ENCODE measurements at places on chromosomes 3 and 15.

DNA sequence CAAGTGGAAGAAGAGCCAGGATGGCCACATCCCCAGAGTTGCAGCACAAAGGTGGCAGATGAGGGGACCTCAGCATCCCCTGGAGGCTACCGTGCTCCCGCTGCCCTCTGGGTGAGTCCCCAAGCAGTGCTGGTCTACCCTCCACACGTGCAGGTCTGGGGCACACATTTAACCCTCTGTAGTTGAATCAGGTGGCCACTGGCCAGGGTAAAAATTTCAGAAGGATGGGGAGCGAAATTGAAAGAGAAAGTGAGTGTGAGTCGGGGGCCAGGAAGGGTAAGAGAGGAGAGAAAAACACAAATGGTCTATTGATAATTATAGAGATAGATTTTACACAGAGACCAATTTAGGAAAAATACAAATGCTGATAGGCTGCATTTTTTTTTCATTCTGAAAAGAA lies 139.5 kb upstream of the EIF1B start:
- no peak for DNase-seq

DNA sequence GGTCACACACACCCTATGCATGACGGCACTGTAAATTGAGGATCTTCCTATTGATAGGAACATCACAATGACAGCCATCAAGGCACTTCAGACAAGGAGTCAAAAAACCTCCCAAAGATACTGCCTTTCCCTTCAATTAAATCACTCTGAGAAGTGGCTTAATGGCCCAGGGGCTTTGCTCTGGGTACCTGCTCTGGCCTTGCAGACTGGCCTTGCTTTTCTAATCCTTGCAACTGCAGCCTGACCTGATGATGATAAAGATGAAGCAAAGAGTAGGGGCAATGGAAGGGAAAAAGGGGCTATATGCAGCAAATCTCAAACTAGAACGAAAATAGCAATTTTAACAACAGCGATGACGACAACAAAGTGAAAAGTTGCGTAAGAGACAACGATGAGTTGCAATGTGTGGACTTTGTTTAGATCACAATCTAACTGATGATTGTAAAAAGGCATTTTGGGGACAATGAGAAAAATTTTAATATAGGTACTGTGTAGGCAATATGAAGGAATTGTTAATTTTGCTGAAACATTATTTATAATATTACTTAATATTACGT lies 14.6 kb downstream of the ADAMTS9 start:
- no peak for DNase-seq

DNA sequence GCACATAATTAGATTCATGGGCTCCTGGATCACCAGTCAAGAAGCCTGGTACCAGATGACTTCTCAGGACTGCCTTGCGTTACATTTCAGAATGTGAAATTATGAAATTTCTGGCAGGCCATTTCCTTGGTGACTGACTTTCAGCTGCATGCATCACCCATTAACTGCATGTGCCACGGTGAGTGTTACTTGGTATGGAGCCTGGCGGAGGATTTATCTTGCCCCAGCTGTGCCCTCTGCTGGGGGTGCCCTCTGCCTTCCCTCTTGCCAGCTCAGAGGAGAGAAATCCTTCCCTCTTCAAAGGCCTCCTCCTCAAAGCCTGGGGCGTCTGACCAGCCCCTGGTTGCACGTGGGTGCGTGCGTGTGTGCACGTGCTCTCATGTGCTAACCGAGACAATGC lies 57.7 kb upstream of the CTSH start:
- no peak for DNase-seq

- DNase-seq, result no peak
Observed at GRCh38 chr3:71341721-71342120, 241.8 kb downstream of the FOXP1 start.

DNA sequence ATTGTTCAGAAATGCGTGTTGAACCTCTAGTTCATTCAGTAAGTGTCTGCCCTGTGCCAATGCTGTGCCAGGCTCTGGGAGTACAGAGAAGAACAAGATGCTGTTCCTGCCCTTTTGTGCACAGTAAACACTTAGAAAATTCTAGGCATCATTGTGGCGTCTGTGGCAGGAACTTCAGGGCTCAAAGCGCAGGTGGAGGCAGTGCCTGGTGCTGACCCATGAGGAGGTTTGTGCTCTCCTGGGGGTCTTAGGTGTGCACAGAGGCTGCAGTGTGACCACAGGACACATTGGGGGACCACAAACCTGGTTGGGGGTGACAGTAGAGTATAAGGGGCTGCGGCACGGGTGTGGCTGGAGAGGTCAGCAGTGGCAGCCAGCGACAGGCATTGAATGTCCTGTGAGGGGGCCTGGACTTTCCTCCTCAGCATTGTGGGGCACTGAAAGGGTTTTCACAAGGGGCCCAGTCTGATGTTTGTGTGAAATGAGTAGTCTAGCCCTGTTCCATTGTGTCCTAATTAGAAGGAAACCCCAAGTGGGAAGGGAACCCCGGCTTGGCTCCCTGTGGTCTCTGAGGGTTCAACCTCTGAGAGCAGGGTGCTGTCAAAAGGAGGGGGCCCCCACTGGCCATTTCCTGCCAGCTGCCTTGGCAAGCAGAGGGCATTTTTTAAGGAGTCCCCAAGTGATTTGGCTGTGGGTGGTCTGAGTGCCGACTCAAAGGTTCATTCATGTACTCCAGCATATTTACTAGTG lies 20.9 kb downstream of the MRAS start:
- DNase-seq, result peak; percentile 55

- DNase-seq, result no peak
Observed at GRCh38 chr3:100706365-100706764, 2.9 kb upstream of the TFG start.

- no peak for DNase-seq
Observed at GRCh38 chr3:25861566-25861965, 71.7 kb downstream of the OXSM start.

- DNase-seq, result no peak
Observed at GRCh38 chr15:34248190-34248589, 23.4 kb downstream of the EMC4 start.

DNA sequence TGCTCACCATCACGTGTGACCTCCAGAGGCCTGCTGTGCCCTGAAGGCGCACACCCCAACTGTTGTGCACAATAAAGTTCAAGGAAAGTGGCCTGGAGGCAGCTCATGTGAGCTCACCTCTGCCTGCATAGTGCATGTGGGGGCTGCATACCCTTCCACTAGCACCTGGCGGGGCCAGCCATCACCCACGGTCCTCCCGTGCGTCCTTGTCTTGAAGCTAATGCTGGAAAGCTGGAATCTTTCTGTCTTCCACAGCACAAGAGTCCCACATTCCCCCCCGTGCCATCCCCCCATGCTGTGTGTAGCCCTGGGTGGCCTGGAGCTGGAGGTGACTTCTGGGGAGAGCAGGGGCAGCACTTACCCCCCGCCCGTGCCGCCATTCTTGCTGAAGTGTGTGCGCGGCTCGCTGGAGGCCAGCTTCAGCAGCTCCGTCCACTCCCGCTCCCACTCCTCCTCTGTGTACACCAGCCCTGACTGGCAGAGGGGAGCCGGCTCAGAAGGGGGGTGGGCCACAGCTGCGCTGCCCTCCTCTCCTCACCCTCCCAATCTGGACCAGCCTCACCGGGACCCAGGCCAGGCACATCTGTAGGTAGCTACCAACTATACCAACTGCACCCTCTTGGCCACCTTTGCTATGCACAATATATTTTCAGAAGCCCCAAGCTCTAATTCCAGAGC lies 199.5 kb downstream of the KLF13 start:
- DNase-seq, result no peak

GRCh38 chr3:89571298-89571697 lies 463.9 kb downstream of the EPHA3 start:
- no peak for DNase-seq

DNA sequence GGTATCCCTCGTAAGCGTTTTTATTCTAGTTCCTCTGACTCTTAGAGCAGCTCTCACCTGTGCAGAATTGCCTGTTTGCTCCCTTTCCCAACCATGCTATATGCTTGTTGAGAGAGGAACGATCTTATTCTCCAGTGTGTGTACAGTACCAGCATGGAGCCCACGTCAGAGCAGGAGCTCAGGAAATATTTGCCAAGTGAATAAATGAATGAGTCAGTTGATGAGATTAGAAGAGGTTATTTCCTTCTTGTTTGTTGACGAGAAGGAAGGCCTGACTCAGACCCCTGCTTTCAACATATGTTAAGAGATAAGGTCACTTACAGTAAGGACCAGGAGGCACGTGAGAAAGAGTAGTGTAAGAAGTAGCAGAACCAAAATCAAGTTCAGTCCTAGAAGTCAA lies 106.3 kb upstream of the ABHD17C start:
- no peak for DNase-seq

GRCh38 chr3:31895471-31895870 lies 85.6 kb downstream of the OSBPL10 start:
- DNase-seq, result no peak

DNA sequence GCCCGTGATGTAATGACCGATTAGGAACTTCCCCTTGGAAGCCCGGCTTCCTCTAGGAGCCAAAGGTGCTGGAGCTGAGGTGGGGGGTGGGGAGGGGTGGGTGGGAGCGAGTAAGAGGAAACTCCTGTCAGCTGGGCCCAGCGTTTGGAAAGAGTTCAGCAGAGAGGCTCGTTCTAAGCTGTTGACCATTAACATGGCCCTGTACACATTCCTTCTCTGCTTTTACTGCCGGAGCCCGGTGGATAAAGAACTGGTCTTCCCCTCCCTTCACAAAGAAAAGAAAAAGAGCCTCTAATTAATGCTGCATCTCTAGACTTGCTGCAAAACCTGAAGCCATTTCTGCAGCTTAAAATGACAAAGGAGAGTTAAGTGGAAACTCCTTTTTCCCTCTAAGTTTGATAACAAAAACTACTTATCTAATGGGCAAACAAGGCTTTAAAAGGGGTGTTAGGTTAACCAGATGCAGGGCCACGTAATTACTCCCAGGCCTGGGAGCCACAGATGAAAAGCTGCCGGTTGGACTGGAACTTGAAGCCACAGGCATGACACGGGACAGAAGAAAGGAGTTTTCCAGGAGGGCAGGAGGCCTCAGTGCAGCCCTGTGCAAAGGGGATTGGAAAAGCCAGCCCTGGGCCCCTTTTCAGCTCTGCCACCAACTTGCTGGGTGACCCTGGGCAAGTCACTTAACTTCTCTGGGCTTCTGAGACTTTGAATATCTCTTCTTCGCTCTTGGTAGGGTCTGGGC lies 71.3 kb downstream of the SMAD6 start:
- no peak for DNase-seq

GRCh38 chr3:167972502-167972901 lies 123.2 kb downstream of the GOLIM4 start:
- no peak for DNase-seq

- no peak for DNase-seq
Observed at GRCh38 chr3:54663501-54664011, 264.3 kb downstream of the LRTM1 start.

- no peak for DNase-seq
Observed at GRCh38 chr15:74449643-74450205, 11.2 kb downstream of the UBL7 start.

All from midbrain (tissue), 1 donor.